ENCODE measurements at places on chromosomes 4 and X.

- no peak for DNase-seq
Observed at GRCh38 chr4:123749383-123749782, 352.8 kb downstream of the SPRY1 start.

GRCh38 chrX:155435744-155436112 is 22.7 kb downstream of the F8A3 start:
- DNase-seq = no peak

DNA sequence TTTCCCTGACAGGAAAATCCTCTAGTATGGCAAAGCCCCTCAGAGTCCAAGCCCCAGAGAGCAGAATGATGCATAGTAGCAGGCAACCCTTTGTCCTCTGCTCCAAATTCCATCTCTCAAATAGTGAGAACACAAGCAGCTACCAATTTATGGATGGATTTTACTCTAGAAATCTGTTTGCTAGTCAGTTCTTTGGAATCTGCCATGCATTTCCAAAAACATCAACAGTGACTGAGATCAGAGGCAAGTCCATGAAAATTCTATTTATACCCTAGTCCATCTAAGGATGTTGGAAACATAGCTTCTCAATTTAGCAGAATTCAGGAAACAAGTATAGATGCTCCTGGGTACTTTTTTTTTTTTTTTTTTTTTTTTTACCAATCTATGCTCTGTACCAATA is 10.0 kb upstream of the CC2D2A start:
- no peak for DNase-seq

DNA sequence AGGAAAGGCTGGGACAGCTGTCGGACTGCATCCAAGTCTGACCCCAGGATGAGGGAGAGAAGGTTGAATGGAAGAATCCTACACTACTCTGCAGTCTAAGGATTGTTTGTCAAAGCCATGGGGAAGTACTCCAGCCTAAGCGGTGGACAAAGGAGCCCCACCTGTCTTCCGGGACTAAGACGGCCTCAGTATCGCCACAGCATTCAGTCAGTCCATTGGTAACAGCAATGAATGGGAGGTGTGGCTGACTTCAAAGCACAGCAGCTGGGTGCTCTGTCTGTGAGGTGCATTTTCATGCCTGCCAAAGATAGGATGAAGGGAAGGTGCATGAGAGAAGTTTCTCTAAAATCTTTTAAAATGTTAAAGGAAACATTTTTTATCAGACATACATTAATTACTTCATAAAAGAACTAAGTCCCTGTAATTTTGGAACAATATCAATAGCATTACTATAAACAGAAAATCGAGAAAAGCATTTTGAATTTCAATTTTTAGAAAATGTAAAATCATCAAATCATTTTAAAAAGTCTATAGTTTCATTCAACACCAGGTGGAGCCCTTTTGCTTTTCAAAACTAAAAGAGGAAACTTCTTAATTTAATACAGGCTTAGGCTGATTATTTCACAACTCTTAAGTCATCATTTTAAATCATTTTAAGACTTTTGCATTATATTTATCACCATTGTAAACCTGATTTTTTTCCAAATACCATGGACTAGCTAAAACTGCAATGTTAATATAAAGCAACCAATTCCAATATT is 27.6 kb upstream of the INTU start:
- no peak for DNase-seq

DNA sequence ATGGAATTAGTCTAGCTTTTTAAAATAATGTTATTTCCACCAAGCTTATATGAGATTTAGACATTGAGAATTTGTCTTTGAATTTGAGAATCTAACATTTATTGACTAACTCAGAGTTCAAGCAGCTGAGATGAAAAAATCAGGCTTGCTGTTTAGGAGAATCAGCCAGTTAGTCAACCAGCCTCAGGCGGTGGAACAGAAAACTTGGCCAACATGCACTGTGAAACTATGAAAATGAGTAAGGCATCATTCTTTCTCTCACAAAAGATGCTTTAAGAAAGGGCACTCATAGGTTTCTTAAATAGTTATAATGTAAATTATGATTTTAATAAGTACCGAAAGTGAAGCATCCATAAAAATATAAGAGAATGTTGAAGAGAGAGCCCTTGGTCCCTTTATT is 84.2 kb downstream of the NFKB1 start:
- no peak for DNase-seq

DNA sequence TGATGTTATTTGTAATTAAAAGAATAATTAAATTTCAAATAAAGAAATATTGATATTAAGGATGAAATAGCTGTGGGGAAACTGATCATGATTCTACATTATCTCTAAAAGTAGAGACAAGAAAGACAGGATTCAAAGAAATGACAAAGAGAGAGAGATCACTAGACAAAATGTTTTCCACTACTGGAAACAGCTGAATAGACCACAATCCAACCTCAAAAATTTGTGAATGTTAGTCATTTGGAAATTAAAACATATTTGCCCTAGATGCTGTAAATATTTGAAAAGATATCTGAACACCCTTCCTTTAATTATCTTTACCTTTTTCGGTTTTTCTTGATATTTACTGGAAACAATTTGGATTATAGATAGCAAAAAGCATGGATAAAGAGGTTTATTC is 414.9 kb downstream of the CENPC start:
- DNase-seq = no peak

- DNase-seq = no peak
Observed at GRCh38 chrX:125646195-125646594, 326.5 kb downstream of the TEX13C start.

- DNase-seq = no peak
Observed at GRCh38 chr4:147693218-147693617, 9.3 kb upstream of the PRMT9 start.

GRCh38 chr4:72207196-72207595 is 175.4 kb downstream of the NPFFR2 start:
- no peak for DNase-seq

GRCh38 chr4:15443371-15444160 is 15.7 kb downstream of the C1QTNF7 start:
- DNase-seq = no peak

DNA sequence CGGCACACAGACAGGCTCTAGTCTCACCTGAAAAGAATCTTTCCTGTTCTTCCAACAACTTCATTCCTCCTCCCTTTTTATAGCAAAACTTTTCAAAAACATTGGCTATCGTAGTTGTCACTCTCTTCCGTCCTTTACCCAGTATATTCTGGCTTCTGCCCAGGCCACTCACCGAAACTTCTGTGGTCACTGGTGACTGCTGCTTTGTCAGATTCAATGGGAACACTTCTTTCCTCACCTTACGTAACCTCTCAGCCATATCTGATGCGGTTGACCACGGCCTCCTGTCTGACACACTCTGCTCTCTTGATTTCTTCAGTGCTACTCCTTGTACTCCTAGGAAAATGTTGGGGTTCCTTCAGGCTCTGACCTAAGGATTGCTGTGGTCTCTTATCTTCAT is 9.2 kb upstream of the RNF150 start:
- no peak for DNase-seq

GRCh38 chrX:13940671-13941070 is 89.0 kb downstream of the GEMIN8 start:
- no peak for DNase-seq

DNA sequence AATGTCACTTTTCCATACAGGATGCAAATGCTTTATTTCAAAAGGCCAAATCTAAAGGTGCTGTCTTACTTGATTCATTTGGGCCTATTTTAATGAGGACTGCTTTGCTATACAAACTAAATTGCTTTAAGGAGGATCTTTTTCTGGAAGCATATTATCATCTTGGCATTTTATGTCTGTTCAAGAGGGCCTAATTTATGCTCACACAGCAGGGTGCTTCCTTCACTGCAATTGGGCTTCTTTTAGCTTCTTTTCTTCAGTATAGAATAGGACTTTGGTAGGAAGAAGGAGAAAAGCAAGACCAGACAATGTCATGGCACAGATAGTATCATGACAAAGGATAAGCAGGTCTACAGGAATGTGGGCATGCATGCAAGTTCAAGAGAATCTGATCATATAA is 222.4 kb upstream of the ANKRD50 start:
- no peak for DNase-seq

GRCh38 chr4:32768664-32769389 is 2048.7 kb downstream of the PCDH7 start:
- no peak for DNase-seq

DNA sequence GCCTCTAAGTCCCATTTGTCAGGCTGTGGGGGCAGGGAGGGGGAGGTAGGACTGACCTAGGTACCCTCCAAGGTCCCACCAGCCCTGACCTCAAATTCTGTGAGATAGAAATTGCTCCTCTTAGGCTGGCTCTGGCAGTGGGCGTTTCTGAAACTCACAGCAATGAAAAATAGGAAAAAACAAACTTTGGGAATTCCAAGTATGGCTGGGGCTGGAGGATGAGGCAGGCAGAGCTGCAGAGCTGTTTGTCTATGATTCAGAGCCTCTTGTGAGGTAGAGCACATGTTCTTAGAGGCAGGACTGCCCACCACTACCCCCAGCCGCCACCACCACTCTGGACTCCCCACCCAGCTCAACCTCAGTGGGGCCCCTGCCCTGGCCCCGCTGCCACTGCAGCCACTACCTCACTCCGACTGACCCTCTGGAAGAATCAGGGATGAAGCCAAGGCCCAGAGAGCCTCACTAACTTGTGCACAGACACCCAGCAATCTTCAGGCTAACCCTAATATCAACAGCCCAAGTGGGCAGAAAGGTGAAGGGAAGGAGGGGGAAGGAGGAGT is 98.2 kb downstream of the PJA1 start:
- DNase-seq = no peak

DNA sequence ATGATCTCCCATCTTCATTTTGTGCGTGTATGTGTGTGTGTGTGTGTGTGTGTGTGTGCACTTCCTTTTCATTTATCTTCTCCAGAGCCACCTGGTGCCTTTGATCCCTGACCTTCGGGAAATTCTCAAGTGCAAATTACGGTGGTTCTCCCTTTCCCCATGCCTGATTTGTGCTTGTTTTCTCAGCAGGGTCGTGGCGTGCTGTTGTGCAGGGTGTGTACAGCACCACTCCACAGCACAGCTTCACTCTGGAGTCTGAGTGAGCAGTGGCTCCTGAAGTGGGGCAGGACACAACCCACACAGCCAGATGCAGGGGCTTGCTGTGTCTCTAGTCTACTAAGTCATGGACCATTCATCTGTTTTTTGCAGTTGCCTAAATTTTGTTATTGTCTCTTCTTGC is 114.2 kb upstream of the TBC1D9 start:
- no peak for DNase-seq

DNA sequence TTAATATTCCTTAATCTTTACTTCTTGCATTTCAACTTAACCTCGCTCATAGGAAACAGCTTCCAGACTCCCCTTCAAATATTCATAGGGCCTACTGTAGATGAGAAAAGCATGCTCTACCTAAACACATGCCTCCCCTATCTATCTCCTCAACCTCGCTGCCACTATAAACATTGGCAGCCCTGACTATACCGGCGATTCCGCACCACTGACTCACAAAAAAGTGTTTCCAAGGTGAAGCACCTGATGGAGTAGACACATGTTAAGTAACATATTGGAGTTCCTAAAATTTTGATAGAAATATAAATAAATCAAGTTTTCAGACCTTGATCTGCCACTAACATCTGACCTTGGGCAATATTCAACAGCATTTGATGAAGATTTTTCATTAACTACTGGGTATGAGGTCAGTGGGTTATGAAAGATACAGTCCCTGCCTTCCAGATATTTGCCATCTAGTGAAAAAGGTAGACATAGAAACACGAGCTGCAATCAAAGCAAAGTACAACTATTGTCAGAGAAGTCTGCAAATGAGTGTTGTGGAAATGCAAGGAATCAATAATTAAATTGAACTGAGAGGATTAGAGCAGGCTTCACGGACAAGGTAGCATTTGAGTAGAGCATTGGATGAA is 184.2 kb downstream of the MAML3 start:
- no peak for DNase-seq

DNA sequence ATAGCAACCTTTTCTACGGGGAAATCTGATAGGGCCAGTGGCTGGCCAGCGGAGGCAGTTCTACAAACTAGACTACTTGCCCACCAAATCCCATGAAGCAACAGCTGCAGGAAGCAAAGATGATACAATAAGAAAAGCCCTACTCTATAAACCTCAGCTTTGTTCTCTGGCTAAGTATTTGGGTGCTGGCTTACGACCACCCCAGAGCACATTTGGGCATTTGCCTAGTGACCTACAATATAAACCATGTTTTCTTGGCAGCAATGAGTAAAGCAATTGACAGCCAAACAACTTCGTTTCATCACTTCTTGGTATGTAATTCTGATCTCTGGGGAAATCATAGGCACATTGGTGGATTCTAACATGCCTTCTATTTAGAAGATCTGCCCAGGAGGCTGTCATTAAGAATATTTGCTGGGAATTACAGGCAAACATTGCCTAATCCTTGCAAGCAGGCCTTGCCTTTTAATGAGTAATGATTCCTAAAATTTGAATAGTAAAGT is 7.5 kb upstream of the LHFPL1 start:
- no peak for DNase-seq

DNA sequence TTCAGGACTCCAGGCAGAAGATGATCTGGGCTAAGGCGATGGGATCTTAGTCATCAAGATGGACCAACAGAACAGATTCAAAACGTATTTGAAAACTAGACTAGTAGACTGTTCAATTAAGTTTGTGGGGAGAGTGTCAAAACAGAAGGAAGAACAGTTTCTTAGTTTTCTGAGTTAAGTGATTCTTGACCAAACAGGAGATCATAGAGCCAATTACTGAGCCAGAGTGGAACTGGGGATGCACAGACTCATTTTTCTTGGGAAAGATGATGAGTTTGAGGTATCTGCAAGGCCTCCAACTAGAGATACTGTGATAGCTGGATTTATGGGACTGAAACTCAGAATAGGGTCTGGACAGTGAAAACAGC is 119.5 kb downstream of the REELD1 start:
- DNase-seq = no peak

DNA sequence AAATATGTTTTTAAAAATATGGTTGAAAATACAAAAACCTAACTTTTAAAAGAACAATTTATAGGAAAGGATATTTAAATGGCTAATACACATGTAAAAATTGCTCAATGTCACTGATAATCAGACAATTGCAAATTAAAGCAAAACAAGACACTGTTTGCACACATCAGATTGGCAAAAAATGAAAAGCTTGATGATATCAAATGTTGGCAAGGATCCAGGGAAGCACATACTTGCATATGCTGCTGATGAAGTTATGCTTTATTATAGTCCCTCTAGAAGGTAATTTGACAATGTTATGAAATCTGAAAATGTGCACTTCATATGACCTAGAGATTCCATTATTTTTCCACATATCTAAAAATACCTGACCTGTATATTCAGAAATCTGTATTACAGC is 45.7 kb upstream of the EPGN start:
- no peak for DNase-seq

GRCh38 chr4:101419336-101420135 is 72.2 kb upstream of the PPP3CA start:
- DNase-seq = no peak

DNA sequence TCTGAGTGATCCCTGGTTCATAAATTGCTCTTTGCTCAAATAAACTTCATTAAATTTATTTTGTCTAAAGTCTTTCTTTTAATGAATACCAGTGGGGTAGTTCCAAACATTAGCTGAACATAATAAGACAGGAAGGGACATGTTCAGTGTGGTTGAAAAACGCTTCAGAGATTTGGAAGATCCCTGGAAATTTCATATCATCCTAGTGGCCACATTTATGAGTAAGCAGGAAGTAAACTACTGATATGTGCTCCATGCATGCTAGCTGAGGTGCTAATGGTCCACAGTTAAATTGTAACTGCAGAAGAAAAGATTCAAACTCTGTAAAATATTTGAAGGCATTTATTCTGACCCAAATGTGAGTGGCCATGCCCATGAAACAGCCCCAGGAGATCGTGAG is 1328.7 kb downstream of the ADGRL3 start:
- no peak for DNase-seq

Measured in esophagus squamous epithelium (tissue), 5 donors.